ENCODE measurements at places on chromosomes 7 and 10.

- DNase-seq, result peak; percentile 40
These were observed 27.4 kb downstream of the PILRA start for GRCh38 chr7:100400656-100401055.

DNA sequence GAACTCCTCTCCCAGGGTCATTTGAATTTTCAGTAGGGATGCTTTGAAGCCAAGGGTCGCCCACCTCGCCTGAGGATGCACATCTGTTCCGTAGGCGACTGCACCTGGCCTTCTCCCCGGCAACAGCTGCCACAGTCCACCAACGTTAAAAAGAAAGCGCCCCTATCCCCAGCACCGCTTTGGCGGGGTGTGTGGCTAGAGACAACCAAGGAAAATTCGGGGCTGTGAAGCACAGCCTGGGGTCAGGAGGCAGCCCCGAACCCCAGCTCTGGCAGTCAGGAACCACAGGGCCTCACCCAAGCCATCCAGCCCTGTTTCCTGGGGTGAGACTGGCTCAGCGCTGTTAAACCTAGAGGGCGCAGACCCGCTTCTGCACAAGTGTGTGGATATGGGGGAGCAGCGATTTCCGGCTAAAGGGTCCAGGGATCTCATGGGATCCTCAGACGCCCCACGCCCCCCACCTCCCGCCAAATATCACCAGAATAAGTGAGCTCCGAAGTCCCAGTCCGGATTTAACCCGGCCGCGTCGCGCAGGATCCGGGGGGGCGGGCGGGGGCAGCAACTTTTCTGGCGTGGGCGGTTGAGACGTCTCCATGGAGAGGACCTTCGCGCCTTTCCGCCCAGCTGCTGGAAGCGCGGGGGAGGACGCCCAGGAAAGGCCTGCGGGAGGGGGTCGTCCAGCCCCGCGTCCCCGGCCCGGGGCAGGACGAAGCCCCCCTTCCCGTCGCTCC, 822 bp downstream of the ZC3HAV1L start:
- peak; percentile 44 for DNase-seq

DNA sequence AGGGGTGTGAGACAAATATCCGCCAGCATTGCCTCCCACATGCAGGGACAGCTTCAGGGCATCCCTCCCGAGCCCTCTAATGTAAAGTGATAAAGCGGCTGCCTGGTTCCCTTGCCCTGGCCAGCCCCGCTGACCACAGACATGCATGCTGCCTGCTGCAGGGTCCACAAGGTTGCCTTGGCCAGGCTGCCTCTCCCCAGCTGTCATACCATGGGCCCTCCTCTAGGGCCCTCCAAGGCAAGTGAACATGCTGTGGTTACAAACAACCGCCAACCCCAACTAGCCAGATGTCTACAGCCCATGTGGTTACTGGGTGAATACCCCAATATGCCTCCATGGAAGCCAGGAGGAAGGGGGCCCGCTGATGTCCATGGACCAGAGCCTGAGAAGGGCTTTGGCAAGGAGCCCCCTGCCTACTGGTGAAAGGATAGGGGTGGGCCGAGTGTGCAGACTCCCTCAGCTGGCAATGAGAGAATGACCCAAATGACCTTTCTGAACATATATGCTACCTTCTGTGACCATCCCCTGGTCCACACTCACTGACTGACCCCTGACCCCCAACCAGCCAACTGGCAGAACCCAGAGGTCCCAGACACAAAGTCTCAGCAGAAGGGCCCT, 37.4 kb downstream of the GRID1 start:
- no peak for DNase-seq

DNA sequence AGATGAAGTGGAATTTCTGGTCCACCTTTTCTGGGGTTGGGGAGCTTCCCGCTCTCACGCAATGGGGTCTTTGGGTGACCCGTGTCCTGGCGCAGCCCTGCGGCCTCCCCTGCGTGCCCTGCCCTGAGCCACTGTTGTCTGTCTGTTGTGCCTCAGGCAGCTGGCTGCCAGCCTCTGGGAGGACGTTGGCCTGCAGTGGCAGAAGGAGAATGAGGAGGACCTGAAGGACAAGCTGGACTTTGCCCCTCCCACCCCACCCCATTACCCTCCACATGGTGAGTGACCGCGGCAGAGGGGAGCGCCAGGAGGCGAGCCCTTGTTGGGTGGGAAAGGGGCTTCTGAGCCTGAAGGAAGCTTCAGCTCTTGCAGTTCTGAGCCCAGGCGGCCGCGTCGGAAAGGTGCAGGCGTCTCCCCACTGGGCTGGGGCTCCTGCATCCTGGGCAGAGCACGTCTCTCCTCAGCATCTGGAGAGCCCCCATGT, 14.2 kb upstream of the PRKAR1B start:
- no peak for DNase-seq

DNA sequence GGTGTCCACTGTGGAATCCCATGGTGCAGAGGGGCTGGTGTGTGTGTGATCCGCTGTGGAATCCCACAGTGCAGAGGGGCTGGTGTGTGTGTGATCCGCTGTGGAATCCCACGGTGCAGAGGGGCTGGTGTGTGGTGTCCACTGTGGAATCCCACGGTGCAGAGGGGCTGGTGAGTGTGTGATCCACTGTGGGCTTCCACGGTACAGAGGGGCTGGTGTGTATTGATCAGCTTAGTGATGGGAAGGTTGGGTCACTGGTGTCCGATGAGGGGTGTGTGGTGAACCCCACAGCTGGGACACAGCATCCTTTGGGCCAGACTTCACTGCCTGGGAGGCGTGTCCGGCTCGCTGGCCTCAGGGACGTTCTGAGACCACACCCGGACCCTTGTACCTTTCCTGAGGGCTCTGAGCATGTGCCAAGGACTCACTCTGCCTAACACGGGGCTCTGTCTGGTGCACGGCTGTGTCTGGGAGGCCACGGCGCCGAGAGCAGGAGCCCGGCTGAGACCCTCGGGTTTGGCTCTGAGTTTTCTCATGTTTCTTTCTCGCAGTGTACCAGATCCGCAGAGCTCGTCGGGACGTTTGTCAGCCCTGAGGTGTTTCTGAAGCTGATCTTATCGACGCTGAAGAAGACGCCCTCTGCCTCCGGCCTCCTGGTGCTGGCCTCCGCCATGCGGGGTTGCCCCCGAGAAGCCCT, 29.3 kb upstream of the PRKAR1B start:
- no peak for DNase-seq

DNA sequence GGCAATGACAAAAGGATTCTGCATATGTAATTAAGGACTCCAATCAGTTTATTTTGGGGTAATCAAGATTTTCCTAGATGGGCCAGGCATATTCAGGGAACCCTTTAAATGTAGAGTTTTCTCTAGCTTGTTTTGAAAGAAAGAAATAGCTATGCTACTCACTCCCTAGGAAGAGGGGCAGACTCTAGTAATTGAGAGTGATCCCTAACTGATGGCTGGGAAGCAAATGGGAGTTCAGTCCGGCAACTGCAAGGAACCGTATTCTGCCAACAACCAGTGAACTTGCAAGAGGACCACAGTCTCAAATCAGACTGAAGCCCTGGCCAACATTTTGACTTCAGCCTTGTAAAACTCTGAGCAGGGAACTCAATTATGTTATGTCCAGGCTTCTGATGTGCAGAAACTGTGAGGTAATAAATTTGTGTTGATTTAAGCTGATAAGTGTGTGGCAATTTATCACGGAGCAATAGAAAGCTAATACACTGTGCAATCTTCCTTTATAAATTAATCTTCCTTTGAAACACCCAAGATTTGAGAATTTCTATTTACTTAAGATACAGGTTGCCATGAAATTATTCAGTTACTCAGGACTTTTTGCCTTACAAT, 14.0 kb downstream of the AOAH start:
- no peak for DNase-seq

DNA sequence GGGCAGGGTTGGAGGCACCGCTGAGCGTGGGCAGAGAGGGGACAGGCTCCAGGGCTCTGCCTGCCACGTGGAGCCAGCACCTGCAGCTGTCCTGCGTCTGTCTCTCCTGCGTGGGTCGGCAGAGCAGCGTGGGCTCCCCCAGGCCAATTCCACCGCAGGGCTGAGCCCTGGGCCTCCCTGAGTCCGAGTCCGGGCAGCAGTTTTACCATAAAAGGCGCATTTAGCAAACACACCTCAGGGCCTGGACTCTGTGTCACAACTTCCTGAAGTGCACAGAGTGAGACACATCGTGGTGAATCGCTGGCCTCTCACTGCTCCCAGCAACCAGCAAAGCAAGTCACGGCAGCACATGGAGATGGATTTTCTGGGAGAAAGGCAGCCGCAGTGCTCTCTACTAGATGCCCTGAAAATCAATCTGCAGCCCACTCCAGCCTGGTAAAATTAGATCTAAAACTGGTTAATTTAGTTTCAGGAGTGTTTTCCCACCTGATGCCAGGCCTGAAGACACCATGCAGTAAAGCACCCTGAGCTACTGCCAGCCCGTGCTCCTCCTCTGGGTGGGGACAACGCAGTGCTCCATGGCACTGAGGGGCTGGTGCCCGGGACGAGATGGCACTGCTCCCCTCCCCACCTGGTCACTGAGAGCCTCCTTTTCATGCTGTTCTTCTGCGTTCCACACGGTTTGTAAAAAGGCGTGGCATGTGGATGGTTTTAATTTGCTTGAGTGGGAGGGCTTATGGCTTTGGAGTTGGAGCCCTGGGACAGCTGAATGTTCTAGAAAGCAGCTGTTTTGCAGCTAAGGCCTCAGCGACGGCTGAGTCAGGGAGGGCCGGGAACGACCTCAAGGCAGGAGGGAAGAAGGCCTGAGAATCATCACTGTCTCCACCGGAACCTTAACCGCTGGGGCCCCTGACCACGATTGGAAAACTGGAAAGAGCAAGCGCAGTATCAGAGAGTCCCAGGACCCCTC, 336.9 kb downstream of the ADARB2 start:
- DNase-seq, result no peak

DNA sequence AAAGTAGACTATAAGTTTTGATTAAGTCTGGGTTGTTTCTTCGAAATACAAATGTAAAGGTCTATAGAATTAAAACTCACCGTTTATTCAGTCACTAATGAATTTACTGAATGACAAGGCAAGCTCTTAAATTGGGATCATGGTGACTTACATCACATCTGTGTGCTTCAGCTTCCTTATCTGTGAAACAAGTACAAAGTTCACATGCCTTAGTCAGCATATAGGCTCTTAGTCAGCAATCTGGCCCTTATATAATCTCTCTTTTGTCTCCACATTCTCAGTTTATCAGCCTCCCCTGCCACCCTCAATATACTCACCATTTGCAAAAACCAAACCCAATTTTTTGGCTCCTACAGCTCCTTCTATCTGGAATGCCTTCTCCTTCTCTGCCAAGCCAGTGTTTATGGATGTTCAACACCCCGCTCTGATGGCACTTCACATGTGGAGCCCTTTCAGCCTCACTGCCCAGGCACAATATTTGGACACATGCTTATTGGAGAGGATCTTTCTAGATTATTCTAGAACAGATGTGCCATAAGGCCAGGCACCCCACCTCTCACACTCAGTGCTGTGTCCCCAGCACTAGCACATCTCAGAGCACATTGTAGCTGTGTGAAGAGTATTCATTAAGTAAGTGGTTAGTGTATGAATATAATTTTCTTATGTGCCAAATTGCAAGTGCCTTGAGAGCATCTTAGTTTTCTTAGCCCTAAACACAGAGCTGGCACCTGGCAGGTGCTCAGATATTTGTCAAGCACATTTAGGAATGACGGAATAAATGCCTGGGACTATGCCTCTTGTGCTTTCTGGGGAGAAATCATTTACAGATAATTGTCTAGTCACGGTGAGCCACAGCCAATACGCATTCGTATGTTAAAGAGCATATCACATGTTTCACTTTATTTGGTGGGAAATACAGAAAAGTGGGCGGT, 9.8 kb upstream of the LAMB1 start:
- no peak for DNase-seq

DNA sequence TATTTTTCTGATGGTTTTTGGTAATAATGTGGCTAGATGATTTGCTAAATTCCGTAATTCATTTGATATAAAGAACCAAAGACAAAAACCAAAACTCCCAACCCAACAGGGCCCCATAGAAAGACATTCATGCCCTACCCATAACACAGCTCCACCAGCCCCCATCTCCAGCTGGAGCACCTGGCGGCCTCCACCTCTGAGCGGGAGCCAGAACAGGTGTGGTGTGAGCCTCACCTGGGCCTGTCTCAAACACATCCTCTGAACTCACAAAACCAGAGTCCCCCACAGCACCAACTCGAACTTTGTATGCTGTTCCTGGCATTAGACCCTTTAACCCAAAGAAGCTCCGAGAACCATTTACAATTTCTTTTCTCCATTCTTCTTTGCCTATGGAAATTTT, 36.5 kb upstream of the LAMB4 start:
- DNase-seq, result no peak

GRCh38 chr10:86729677-86730076, 26.7 kb upstream of the BMPR1A start:
- no peak for DNase-seq

DNA sequence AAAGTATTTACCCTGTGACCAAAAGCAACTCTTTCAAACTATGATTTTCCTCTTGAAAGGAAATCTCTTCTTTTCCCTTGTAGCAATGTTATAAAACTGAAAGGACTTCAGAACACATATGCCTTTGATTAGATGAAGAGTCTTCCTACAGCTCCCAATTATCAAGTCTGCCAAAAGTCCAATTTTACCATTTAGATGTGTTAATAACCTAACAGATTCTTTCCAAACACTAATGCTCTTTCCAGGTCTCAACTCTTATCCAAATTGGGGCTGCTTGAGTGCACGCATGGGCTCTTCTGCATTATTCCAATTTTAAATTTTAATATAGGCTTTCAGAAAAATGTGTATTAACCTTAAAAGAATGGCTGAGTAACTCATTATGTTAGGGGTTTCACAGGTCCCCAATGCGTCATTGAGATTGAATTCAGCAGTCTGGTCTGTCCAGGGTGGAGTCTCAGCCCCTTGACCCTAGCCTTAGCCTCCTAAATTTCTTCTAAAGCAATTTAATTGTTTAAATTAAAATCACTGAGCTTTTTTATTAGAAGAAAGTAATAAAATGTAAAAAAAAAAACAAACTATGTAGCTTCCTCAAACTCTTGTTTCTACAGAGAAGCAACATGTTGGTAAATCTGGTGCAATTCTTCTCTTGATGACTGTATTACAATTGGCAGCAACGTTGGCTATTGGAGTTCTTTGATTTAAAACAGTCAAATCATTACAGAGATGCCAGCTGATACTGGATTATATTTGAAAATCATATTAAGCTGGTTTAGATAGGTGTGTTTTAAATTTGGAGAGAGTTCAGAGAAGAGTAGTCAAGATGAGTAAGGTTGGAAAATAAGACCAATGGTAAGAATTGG, 170.4 kb downstream of the DKK1 start:
- no peak for DNase-seq

DNA sequence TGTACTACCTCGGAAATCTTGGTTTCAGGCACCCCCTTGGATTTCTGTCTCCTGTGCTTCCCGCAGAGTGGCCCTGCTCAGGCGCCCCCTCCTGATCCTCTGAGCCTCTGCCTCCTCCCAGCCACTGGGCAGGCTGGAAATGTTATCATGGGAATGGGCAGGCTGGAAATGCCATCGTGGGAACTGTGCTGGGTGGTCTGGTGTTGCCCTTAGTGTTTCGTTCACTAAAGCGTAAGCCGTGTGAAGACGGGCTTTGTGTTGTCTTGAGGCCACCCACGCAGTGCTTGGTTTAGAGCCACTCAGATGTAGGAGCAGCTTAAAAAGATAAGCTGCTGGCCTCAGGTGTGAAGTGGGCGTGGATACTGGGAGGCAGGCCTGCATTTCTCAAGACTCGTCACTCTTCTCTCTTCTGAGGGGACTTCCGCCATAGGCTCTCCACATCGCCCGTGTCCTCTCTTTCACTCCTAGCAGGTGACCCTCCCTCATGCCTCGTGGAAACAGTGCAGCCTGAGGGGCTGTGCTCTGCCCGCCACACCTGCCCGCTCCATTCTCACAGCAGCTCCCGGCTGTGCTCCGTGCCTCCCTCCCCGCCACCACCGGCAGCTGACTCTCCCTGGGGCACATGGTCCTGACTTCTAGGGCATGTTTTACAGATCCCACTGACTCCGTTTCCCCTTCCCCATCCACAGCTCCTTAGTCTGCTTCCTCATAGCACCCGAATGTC, 28.5 kb downstream of the PPP2R2D start:
- no peak for DNase-seq
